ENCODE measurements at places on chromosomes 2 and 18.

- DNase-seq, result no peak
Observed at GRCh38 chr2:72153026-72153791, 5.5 kb upstream of the CYP26B1 start.

DNA sequence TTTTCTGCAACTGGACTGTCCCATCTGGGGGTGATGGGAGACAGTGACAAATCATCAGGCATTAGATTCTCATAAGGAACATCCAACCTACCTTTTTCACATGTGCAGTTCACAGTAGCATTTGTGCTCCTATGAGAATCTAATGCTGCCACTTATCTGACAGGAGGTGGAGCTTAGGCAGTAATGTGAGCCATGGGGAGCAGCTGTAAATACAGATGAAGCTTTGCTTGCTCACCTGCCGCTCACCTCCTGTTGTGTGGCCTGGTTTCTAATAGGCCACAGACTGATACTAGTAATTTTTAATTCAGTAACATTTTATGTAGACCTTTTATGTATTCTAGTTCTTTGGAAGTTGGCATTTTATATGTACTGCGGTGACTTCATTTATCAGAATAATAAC lies 180.1 kb upstream of the SPOPL start:
- DNase-seq, result no peak

GRCh38 chr2:11752906-11753305 lies 6.5 kb downstream of the LPIN1 start:
- no peak for DNase-seq

DNA sequence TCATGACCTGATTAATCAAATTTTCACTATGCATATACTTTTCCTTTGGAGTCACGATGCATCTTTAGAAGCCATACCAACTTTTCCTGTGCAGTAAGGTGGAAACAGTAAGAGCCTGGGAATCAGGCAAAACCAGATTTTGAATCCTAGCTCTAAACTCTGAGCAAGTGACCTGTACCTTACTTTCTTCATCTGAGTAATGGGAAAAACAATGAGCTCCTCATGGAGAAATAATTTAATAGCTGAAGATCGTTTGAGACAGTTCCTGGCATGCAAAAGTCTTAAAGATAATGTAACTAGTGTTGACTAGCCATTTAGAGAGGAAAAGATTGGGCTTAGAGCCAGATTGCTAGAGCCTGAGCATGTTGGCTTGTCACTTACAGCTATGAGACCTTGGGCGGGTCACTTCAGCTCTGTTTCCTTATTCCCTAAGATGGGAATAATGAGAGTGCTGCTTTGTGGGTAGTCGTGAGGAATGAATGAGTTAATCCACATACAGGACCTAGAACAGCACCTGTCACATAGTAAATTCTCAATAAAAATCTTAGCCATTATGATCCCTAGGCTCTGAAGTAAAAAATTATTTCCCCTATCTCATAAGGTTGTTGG lies 17.7 kb upstream of the CCNYL1 start:
- DNase-seq, result no peak

DNA sequence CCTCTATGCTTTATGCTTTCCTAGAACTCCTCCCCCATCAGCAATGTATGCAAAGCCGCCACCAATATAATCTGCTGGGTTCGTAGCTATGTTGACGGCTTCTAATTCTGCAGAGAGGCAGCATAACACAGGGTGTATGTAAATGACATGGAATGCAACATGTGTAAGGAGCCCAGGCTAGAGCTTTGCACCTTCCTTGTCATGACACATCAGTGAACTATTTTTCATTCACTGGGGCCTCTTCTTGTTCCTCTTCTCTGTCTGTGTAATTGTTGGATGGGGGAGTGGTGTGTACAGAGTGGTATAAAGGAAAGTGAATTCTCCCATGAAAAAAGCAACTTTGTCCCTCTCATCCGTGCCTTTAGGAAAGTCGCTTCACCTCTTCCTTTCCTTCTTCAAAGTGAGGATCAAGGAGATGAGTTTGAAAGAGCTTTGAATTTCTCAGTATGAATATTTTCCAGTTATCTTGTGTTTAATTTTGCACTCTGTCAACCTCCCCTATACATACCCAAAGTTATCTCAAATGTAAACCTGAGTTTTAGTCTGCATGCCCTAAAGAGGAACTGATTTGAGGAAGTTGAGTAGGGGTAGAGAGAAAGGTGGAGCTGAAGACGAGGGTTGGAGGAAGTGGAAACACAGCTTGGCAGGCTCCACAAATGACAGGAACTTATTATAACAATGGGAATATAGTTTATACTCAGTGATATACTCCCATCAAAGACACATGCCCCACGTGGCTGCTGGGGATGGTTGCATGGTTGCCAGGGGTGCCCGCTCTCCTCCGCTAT lies 74.9 kb upstream of the ARL4C start:
- no peak for DNase-seq

GRCh38 chr18:78980777-78981380 lies 1.3 kb downstream of the SALL3 start:
- DNase-seq, result no peak

- DNase-seq, result peak; percentile 11
Observed at GRCh38 chr2:143705108-143705707, 576.0 kb downstream of the ARHGAP15 start.

GRCh38 chr2:67463810-67464209 lies 66.7 kb downstream of the ETAA1 start:
- no peak for DNase-seq

DNA sequence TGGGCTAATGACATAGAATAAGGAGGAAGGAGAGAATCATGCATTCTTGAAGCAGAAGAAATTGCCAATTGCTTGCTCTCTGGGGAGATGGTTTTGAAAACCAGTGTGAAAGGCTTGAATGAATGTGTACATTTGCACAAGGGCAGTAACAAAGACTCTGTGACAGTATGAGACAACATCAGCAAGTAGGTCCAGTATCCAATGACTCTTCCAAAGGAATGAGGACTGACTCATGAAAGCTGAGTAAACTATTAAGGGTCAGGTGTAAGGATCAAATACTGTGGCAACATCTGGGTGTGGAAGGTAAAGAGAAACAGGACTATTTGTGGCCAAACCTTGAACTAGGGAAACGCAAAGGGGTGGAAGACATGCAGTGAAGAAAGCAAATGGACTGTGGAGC lies 886.0 kb upstream of the CHAC2 start:
- DNase-seq, result no peak

- no peak for DNase-seq
Observed at GRCh38 chr2:19189391-19189790, 169.0 kb downstream of the OSR1 start.

DNA sequence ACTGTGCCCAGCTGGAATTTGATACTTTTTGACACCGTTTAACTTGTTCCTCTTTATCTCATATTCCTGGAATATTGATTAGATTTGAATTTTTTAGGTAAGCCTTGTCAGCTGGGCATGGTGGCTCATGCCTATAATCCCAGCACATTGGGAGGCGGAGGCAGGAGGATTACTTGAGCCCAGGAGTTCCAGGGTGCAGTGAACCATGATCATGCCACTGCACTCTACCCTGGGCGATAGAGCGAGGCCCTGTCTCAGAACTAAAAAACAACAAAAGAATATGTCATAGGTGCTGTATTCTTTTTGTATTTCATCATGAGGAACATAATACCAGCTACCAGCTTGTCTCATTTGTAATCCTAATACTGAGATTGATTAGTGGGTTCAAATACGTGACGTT lies 90.3 kb downstream of the ZNF532 start:
- DNase-seq, result no peak

DNA sequence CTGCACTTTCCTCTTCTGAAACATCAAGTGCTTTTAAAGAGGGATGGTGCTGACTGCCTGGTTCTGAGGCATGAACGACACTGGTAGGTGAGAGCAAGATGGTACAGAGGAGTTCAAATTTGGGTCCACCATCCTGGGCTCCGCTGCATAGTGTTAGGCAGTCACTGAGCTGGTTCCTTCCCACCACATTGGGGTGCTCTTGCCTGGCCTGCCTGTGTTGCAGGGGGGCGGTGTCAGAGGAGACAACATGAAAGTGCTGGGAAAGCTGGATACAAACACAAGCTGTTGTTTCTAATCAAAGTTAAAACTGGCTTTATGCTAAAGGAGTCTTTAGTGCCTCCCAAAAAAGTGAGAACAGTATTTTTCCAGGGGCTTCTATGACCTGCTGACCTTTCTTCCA lies 258.1 kb downstream of the GBX2 start:
- DNase-seq, result no peak

GRCh38 chr2:144256996-144257707 lies 262.8 kb downstream of the ZEB2 start:
- DNase-seq, result peak; percentile 20

GRCh38 chr18:75739682-75740081 lies 312.2 kb upstream of the SMIM21 start:
- no peak for DNase-seq

DNA sequence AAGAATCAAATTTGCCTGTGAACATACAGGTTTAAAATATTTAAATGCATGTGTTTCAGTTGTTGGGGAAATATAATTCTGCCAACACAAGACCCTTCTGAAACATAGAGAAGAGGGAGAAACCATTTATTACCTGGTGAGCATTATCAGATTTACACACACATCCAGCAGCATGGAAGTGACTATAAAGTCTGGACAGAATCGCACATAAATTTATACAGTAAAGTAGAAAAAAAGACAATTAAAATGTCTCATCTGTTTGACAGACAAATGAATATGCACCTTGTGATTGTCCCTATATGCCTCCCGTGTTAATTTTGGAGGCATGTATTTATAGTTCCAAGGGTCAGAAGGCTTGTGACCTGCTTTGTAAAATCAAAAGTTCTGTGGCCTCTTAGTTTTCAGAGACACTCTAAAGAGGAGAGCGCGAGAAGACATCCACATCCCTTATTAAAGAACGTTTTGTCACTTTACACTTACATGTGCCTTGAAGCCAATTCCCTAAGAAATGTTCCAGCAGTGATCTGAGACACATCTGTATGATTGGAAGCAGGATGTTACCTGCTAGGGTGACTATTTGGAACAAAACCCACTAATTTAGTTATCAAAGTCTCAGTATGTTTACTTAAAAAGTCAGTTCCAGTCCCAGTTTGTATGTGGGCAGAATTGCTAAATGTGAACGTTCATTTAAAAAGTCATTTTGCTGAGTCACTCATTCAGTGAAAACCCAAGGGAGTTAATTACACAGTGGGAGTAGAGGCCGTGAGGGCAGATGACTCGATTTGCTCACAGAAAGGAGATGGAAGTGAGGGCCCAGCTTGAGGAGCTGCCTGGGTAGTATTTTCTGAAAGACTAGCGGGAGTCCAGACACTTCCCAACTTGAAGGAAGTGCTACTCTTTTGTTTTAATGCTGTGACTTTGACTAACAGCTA lies 527.6 kb upstream of the MEX3C start:
- no peak for DNase-seq

DNA sequence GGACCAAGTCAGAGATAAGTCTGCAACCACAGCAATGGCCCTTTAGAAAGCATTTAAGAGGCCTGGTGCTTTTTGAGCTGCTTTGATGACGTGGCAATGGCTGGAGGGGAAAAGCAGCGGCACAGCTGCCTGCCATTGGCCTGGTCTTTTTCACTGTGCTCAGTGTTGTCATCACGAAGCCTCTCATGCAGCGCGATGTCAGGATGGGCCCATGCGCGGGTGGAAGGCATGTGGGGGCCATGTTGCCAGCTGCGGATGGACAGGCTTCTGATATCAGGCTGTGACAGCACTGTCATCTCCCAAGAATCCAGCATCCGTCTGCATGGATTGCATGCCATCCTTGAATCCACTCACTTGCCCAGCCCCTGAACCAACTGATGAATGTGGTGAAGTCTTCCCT lies 204.5 kb downstream of the ACKR3 start:
- DNase-seq, result no peak

- DNase-seq, result no peak
Observed at GRCh38 chr2:239697399-239698164, 296.8 kb upstream of the HDAC4 start.

GRCh38 chr18:55549474-55550104 lies 38.4 kb downstream of the TCF4 start:
- no peak for DNase-seq

DNA sequence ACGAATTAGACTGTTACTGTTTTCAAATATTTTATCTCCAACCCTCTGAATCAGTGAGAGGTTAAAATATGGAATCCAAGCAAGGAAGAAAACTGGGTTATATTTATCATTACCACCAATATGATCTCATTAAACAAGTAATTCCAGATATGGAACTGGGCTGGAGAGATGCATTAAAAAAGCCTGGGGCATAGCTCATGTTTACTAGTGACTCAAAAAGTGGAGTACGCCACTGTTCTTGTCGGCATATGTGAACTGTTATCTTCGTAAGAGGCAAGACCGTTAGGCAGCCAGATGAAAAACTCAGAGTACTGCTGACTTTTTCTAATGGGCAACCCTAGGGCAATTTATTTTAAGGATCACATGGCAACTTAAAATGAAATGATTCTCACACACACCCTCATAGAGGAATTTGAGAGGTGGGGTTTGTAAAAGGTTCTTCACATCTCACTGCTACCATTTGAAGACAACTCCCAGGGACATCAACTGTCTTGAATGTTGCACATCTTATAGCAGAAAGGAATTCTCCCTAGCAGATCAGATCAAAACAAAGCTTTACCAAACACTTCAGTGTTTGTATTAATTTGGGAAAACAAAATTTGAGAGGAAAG lies 105.2 kb upstream of the TFCP2L1 start:
- DNase-seq, result no peak

- no peak for DNase-seq
Observed at GRCh38 chr18:56799756-56800155, 148.6 kb downstream of the WDR7 start.

DNA sequence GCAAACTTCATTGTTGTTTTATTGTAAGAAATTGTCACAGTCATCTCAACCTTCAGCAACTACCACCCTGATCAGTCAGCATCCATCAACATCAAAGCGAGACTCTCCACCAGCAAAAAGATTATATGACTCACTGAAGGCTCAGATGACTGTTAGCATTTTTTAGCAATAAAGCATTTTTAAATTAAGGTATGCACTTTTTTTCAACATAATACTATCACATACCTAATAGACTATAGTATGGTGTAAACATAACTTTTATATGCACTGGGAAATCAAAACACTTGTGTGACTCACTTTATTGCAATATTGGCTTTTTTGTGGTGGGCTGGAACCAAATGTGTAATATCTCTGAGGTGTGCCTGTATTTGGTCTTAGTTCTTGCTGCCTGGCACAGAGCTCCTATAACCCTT lies 15.6 kb downstream of the SCN1A start:
- no peak for DNase-seq

DNA sequence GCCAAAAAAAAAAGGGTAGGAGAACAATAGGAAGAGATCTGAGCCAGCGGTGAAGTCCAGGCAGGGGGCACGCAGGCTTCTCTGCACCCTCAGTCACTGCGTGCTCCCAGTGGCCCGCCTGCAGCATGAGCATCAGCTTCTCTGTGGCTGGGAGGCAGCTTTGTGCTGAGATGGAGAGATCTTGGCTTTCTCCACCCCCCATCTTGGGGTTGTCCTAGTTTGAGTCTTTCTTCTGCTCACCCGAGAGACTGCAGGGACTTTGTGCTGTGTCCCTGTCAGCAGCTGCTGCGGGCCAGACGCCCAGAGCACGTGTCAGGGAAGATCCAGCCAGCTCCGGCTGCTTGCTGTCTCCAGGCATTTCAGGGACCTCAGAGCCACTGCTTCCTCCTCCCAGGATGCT lies 20.3 kb downstream of the TRAPPC12 start:
- no peak for DNase-seq

GRCh38 chr2:134980639-134981038 lies 62.0 kb downstream of the CCNT2 start:
- no peak for DNase-seq

- no peak for DNase-seq
Observed at GRCh38 chr2:231530099-231531011, at the start of gene NMUR1. TSS of gene NMUR1 (minus strand) at chr2:231530445. CDS start at chr2:231530361, 84 bp downstream.

Measured in BJ (cell line).